Esophagus muscularis mucosa (tissue), 4 donors: ENCODE measurements at places on chromosomes 12 and 14. TPM values are rescaled to one million over a fixed set of nuclear protein-coding genes. Genes with fewer than 3 reads are reported as not detected.

GPHN gene
- total RNA-seq, result 9.1 TPM

ATP23 gene
- 17.9 TPM for total RNA-seq

CLEC1B gene
- total RNA-seq, result not detected

CFAP251 gene
- total RNA-seq, result 0.66 TPM

FGD6 gene
- 41.2 TPM for total RNA-seq

CLMN gene
- 6.5 TPM for total RNA-seq

NDUFA9 gene
- total RNA-seq, result 18.7 TPM

HHIPL1 gene
- total RNA-seq, result 9.1 TPM

CD63 gene
- total RNA-seq, result 742 TPM

DAO gene
- not detected for total RNA-seq

AICDA gene
- total RNA-seq, result not detected

CLEC4A gene
- total RNA-seq, result 1.2 TPM

TMEM120B gene
- total RNA-seq, result 5.4 TPM

INF2 gene
- total RNA-seq, result 68.1 TPM

SLC38A2 gene
- total RNA-seq, result 177 TPM

FRMD6 gene
- 36.8 TPM for total RNA-seq

TSPAN19 gene
- not detected for total RNA-seq

GALNT8 gene
- total RNA-seq, result 1.7 TPM

CDKN3 gene
- total RNA-seq, result 0.83 TPM
